ENCODE measurements at places on chromosomes 13 and 19.

DNA sequence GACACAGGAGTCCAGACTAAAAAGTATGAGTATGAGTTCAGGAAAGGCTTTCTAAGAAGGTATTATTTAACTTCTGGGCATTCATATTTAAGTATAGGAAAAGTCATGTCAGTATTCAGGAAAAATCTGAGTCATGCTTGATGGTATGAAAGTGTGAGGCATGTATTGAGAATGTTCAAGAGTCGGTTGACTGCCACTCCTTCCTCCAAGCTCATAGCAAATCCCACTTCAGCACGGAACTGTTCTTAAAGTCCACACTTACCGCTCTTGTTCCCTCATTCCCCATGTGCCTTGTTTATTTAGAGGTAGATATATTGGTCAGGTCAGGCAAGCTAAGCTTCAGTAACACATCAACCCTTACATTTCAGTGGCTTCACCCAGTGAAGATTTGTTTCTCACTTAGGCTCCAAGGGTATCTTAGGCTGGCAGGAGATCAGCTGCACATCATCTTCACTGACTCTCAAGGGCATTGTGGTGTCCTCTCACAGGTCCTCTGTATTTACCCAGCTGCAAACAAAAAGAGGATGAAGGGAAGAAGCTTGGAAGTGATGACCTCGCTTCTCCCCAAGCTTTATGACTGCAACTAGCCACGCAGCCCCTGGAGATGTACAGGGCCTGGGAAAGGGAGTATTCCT, 1189.2 kb downstream of the EFNB2 start:
- DNase-seq = peak; percentile 19

DNA sequence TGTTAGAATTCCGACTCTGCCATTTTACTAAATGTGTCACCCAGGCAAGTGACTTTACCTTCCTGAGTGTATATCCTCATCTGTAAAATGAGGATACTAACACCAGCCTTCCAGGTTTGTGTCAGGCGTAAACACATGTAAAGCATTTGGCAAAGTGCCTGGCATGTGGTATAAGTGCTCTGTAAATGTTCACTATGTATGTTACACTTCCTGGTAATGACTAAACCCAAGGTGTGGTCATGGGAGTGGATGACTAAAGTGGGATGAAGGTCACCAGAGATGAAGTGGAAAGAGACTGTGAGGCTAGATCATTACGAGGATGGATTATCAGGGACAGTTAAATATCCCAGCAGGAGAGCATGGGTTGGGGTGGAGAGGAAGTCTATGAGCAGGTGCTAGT, 25.6 kb downstream of the DEDD2 start:
- DNase-seq = peak; percentile 91

DNA sequence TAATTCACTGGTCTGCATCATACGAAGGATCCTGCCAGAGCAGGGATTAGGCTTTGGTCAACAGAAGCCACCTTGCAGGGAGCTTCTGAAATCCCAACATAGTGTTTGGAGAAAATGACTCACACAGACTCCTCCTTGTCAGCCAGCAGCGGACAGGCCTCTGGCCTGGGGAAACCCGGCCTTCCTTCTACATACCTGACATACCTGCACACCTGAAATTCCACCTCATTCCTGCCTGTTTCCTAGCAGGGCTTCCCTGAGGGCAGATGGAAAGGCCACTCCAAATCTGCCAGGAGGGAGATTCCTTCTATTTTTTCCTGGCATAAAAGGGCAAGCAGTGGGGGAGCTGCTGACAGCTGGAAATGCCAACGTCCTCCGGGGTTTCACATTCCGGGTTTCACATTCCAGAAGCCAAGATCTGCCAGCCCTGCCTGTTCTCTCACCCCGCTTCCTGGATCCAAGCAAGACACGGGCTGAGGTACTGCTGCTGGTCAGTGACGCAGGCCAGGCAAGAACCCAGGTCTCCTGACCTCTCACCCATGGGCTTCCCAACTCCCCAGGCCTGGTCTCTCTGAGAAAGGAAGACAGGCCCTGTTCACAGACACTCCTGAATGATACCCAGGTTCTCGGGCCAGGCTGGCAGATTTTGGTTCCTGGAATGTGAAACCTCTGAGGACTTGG, 18.2 kb upstream of the IGFL1 start:
- DNase-seq = no peak

DNA sequence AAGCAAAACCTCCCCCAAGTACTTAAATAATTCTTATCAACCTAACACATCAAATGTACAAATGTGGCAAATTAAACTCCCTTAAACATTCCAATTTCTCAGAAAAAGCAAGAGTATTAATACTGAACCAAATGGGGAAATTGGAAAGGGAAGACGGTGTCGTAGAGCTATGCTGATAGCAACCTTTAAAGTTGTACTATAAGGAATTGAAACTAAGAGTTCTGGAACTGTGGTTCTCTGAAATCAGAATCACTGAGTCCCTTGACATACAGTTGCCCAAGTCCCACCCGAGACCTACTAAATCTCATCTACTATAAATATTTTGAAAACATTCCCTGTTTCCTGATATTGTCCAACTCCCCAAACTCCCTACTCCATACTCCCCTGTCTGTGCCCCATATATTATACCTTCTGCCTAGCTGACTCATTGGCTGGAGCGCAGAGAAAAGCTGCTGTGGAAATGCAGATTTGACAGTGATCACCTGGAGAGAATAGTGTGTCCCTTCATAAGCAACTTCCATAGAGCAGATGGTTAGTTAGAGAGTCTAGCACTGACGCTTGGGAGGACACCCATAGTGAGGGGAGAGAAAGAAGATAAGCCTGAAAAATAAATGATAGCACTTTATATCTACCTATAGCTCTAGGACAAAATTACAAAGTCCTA, 51.4 kb upstream of the ITM2B start:
- DNase-seq = no peak

DNA sequence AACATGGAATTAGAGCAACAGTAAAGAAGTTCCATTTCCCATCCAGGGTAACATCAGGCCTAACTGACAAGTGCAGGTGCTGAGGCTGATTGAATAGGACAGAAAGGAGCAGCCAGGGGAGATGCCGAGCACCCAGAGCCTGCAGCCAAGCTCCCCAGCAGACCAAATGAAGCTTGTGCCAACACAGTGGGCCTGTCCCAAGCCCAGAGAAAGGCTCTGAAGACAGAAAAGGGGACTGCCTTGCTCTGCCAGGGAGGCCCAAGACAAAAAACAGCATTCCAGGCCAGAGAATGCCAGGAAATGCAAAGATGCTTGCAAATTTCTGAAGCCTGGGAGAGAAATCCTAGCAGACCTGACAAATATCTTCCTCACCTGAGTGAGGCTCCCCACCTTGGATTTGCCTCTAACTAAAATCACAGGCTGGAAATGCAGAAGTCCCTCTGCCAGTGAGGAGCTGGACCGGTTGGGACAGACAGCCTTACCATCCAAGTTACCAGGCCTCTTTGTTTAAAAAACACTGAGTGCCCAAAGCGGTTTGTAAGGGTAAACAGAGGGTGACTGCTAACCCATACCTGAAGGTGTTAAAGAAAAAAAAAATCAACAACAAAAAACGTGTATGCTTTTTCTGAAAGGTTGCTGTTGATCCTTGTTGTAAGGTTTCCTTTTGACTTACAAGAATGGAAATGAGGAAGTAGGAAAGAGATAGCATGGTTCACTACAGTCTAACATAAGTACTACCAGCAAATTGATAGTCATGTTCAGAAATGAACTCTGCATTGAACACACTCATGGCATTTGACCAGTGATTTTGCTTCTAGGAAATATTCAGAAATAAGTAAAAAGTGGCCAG, 11.8 kb upstream of the HMGB1 start:
- no peak for DNase-seq

DNA sequence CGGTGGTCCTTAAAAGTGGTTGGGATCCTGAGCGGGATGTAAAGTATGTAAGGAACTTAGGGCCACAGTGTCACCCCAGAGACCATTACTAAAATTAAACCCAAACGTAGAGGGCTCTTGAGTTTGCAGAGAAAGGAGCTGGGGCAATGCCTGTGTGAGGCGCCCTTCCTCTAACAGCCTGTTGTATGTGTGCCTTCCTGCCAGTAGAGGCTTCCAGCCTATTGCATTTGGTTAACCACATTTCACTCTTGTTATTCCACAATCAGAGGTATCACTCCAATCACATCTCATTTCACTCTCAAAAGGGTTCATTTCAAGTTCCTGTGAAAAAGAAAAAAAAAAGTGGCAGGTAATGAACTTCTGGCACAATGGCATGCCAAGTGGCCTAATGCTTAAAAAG, 29.4 kb downstream of the DIAPH3 start:
- DNase-seq = no peak

GRCh38 chr19:10604460-10604980, 17.4 kb upstream of the AP1M2 start:
- DNase-seq = no peak

- no peak for DNase-seq
Observed at GRCh38 chr13:71712988-71713653, 153.9 kb downstream of the DACH1 start.

DNA sequence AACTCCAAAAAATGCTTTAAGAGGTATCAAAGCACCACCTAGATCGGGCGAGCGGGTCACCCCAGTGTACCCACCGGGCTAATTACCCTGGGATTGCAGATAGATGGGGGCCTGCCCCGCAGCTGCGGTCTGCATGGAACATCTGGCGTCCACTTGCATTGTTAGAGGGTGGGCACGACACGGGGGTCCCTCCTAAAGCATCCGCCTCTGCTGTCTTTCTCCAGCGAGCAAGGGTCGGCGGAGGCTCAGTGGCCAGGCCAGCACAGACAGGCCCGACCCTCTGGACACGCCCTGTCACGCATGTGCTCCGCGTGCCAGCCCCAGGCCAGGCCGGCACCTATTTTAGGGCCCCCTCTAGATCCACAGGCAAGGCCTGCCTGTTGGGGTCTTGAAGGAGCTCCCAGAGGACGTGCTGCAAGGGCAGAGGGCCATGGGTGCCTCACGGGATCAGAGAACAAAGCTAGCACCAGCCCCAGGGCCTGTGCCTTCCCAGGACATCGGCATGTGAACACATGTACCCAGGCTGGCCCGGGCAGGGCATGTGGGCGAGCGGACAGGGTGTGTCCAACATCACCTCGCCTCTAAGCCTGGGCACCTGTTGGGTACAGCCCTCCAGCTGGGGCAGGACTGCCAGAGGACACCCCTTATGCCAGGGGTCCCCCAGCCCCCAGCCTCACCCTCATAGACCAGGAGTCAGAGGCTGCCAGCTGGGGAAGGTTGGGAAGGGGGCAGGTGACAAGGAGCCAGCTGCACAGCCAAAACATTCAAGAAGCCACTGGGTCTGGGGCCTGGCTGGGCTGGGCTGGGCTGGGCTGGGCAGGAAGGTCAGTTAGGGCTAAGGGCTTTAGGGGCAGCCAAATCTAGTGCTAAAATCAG, 35.6 kb upstream of the NANOS3 start:
- no peak for DNase-seq

GRCh38 chr19:53079313-53079924, 23.8 kb downstream of the ZNF160 start:
- no peak for DNase-seq

DNA sequence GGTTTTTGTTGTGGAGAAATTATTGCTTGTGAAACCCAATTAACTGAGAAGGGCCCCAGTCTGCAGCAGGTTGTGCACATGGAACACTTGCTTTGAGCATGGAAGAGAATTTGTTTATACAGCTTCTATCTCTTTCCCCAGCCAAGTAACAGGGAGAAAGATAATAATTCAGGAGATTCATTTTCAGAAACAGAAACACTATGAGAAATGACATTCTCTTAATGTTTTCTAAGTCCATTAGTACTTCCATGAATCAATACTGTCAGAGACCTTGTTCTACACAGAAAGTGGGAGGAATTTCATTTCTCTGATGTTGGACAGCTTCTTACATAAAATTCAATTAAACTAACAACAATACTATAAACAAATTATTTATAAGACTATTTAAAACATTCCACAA, 446.3 kb downstream of the KLF12 start:
- DNase-seq = no peak

- DNase-seq = no peak
Observed at GRCh38 chr19:12521996-12522395, 29.3 kb downstream of the ZNF564 start.

DNA sequence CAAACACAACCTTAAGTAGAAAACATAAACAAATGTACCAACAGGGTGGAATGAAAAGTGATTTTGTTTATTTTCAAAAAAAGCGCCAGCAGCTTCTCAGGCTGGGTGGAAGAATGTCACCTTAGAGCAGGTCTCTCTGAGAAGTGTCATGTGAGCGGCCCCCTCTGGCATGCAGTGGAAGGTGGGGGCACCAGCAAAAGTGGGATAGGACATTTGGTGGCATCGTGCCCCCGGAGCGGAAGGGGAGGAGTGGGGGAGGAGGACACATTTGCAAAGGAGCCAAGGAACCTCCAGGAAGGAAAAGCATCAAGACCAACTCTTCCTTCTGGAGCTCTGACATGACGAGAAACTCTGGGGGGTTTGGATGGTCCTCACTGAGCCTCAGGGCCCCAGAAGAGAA, 635.3 kb downstream of the UQCRFS1 start:
- no peak for DNase-seq

- no peak for DNase-seq
Observed at GRCh38 chr13:61833228-61833627, 417.6 kb upstream of the PCDH20 start.

- no peak for DNase-seq
Observed at GRCh38 chr13:47841151-47841550, 159.9 kb downstream of the SUCLA2 start.

- no peak for DNase-seq
Observed at GRCh38 chr13:57253551-57253950, 86.6 kb downstream of the PRR20E start.

DNA sequence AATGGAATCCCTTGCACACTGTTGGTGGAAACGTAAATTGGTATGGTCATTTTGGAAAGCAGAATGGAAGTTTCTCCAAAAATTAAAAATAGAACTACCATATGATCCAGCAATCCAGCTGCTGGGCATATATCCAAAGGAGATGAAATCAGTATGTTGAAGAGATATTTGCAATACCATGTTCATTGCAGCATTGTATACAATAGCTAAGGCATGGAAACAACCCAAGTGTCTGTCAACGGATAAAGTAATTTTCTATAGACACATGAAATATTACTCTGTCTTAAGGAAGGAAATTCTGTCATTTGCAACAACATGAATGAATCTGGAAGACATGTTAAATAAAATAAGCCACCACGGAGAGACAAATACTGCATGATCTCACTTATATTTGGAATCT, 124.7 kb downstream of the GPC5 start:
- no peak for DNase-seq

- DNase-seq = no peak
Observed at GRCh38 chr13:21069561-21070004, 8.2 kb upstream of the LATS2 start.
